ENCODE measurements at places on chromosomes 4 and X.
A peak's percentile ranks its signal among the peaks of the same experiment; 100 is the strongest.

DNA sequence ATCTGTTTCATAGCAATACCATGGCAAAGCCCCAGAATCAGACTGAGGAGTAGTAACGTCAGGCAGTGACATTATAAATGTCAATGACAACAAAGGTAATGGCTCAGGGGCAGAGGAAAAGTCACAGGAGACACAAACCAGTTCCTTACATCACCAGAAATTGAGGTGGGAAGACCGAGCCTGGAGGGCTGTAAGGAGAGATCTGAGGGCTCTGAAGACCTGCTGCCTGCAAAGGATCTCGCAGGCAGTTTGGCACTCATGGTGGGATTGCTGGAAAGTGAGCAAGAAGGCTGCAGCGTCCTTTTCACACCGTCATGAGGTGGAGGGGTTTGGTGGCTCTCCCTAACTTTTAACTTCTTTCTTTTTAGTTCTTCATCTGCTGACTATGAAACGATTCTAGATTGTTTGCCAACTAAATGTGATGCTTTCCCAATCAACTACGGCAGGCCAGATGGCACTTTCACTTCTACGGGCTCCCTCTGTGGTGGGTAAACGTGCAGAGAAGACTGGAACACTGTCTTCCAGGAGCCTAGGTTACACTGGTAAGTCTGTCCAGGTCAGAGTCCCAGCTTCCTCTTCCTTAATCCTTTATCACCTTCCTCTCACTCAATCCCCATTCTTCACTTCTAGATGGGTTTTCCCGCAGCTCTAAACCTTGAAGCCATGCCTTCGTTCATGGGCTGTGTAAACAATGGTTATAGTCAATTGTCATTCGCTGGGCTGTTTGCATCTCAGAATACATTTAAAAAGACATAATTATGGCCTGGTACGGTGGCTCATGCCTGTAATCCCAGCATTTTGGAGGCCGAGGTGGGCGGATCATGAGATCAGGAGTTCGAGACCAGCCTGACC is 58.2 kb downstream of the TBC1D9 start:
- no peak for DNase-seq

- DNase-seq = no peak
Observed at GRCh38 chr4:3471886-3472285, 8.8 kb downstream of the DOK7 start.

DNA sequence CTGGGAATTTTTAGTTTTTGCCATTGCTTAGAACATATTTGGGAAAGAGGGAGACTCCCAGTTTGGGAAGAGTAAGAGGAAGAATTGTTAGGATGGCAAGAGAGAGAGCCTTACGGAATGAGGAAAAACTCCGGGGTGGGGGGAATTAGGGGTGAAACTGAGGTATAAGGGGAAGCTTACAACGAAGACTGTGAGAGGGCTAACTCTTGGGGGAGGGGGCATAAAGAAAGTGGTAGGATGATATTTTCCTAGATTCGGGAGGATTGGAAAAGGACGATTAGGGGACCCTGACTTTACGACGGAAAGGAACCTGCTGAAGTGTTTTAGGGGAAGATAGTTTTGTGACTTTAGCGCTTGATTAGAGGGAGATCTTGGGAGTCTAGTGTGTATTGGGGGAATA is 86.2 kb upstream of the HPRT1 start:
- DNase-seq = no peak

DNA sequence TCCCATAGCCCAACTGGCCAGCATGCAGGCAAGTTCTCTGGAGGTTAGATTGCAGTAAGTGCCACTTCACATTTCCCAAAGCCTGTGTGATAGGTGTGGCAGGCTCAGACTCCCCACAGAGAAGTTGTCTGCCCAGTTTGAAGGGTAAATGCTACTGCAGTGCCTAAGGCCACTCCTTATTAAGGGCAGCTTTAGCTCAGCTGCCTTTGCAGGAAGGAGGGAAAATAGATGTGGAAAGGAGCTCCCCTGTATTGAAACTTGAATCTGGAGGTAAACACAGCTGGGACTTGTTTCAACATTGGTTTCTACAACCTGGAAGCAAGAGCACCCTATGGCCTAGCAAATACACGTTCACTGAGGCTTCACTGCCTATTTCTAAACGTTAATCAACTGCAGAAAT is 22.4 kb downstream of the NEXMIF start:
- DNase-seq = no peak

GRCh38 chr4:150546286-150546685 is 35.7 kb upstream of the MAB21L2 start:
- no peak for DNase-seq

DNA sequence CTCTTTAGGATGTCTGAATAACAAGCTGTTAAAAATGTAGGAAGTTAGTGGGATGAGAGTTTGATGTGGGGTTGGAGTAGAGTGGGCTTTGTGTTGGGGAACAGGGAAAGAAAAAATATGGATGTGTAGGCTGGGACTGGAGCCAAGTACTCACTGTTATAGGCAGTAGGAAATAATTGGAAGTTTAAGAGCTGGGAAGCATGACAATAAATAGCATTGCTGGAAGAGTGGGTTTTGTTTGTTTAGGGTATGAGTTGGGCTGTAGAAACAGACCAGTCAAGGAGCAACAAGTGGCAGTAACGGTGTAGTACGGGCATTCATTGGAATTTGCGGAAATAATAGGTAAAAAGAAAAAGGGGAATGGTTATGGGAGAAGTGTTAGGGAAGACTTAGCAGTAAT is 81.6 kb downstream of the KDM6A start:
- no peak for DNase-seq

GRCh38 chrX:3191201-3191600 is 149.9 kb downstream of the ARSF start:
- no peak for DNase-seq

GRCh38 chr4:138663883-138664282 is 351.7 kb upstream of the NOCT start:
- DNase-seq = no peak

GRCh38 chr4:157043131-157043530 is 32.8 kb upstream of the GLRB start:
- no peak for DNase-seq

DNA sequence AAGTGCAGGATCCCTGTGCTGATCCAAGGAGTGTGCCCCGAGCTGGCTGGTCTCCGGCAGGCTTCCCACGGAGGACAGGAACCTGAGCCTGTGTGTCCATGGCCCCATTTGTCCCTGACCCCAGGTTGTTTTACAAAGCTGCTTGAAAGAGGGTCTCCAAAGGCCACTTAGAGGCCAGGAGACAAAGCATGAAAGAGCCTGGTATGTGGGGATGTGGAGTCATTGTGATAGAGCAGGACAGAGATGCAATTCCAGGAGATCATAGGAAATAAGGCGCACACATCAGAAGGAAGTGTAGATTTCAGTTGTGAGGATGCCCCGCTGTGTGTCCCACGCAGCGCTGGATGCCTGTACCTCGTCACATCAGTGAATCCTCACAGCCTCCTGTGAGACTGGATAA is 48.0 kb downstream of the TENM3 start:
- DNase-seq = no peak

- no peak for DNase-seq
Observed at GRCh38 chr4:139919004-139919403, 235.0 kb downstream of the MAML3 start.

DNA sequence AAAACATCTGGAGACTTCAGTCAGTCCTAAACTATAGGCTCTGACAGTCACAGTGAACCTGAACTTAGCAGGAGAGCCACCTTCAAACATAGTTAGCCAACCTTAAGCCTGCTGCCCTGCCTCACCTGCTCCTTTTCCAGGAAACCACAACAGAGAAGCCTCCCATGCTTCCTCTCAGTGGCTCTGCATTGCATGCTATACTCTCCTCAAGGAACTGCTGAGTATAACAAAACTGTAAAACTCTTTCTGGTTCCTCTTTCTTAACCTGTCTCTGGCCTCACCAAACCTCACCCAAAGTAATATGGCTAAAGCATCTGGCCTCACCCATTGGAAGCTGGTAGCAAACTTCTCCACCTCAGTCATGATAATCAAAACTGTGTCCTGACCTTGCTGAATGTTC is 122.1 kb downstream of the ANKRD50 start:
- DNase-seq = no peak

DNA sequence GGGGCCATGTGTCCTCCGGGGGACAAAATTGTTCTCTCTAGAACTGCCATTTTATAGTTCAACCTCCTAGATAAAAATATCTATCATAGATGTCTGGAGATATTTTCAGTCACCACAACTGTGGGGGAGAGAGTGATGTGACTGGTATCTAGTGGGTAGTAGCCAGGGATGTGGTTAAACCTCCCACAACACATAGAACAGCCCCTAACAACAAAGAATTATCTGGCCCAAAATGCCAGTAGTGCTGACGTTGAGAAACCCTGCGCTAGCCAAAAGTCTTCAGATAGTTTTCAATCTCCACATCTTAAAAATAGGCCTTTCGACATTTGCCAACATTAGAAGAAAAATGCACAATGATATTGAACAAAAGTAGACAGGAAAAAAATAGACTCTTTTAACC is 19.0 kb upstream of the SUPT20HL2 start:
- no peak for DNase-seq

GRCh38 chr4:112517911-112518310 is 1.9 kb upstream of the NEUROG2 start:
- DNase-seq = no peak

- no peak for DNase-seq
Observed at GRCh38 chr4:186345184-186345583, 79.2 kb downstream of the F11 start.

GRCh38 chr4:91746551-91746950 is 557.2 kb upstream of the GRID2 start:
- no peak for DNase-seq

GRCh38 chrX:3244955-3245354 is 101.5 kb downstream of the MXRA5 start:
- DNase-seq = no peak

DNA sequence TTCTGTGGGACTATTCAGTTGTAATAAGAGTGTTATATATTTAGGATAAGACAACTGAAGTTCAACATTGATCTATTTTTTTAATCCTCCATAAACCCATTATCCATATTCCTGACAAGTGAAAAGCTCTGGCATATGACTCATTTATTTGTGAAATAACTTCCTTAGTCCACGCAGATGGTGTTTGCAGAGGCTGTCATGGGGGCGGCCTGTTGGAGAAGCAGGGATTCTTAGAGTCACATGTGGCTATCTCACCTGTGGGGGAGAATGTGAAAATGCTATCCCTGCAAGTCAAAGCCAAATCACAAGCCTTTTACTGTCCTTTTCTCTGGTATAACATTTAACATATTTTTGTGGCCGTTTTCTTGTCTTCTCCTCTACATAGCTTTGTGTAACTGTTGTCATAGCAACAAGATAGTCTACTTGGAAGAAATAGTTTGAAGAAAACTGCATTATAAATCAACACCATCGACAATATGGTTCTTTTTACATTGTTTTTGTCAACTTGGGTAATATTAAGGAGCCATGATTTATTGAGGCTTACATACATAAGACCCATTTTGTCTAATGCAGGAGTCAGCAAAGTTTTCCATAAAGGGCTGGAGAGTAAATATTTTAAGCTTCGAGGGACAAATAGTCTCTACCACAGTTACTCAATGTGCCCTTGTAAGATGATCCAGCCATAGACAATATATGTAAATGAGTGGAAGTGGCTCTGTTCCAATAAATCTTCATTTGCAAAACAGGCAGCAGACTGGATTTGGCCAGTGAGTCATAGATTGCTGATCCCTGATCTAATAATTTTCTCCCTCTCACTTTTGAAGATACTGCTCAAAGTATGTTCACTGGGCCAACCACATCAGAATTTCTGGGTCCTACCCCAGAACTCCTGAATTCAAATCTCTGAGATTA is 395.0 kb downstream of the DTHD1 start:
- DNase-seq = no peak

GRCh38 chr4:155565776-155566175 is 100.9 kb upstream of the GUCY1A1 start:
- no peak for DNase-seq

GRCh38 chrX:148380650-148381561 is 119.5 kb upstream of the AFF2 start:
- peak; percentile 26 for DNase-seq

- DNase-seq = no peak
Observed at GRCh38 chr4:17066236-17066635, 167.8 kb upstream of the LDB2 start.

DNA sequence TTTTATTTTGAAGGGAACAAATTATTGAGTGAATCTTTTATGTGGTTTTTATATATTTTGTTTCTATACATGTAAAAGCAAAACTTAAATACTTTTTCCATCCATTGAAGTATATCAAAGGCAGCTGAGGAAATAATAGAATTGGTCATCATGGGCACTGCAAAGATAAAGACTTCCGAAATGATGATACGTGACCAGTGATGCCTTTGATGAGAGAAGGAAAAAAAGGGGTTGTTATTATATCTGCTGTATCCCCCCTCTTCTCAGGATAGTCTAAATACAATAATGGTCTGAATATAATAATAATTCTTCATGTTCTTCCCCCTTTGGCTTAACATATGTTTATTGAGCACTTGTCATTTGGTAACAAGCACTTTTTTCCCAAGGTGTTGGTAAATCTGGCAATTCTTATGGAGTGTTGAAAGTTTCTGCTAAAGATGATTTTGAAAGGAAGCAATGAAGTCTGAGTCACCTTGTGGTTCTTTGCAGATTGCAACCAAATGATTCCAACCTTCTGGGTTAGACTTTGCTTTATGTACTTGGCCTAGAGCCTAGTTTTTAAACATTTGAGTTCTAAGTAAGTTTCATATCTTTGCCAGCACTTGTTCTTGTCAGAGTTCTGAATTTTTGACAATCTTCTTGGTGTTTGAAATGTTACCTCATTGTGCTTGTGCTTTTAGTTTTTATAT is 60.8 kb downstream of the USP9X start:
- no peak for DNase-seq

- no peak for DNase-seq
Observed at GRCh38 chr4:23888421-23889319, 1.2 kb downstream of the PPARGC1A start.

DNA sequence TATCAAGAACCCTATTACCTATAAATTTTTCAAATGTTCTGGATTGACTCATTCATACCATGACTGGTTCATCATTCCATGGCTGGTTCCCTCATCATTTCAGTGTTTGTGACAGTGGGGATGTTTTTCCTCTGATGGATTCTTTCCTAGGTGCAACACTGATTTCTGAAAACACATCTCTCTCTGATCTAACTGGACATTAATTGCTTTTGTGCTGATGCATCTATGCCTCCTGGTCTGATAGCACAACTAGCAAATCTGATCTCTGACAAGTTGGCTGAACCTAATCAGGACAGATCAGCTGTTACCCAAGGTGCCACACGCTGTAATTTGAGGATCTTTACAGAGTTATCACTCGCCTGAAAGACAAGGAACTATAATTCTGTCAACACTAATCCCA is 140.2 kb downstream of the LDB2 start:
- no peak for DNase-seq

- no peak for DNase-seq
Observed at GRCh38 chr4:151484396-151485102, 75.6 kb downstream of the FHIP1A start.

- no peak for DNase-seq
Observed at GRCh38 chr4:184969610-184970009, 48.7 kb upstream of the HELT start.

DNA sequence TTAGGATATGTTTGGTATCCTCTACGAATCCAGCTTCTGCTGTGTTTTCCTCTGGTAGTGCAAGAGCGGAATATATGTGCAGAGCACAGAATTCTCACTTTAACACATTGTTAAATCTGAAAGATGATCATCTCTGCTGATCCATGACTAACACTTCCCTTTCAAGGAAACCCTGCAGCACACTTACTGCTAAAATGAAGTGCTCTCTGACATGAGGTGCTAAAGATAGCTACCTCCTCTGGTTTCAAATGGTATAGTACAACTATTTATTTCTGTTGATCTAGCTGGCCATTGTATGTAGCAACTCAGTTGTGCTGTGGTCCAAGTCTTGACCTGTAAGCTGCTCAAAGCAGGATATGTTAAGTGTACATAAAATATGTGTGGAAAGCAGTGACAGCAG is 162.4 kb upstream of the FMR1 start:
- DNase-seq = no peak
